ENCODE measurements at places on chromosomes 2 and 18. TPM values are rescaled to one million over a fixed set of nuclear protein-coding genes. Genes with fewer than 3 reads are reported as not detected.

The IL1RL2 gene
- polyA plus RNA-seq = 0.29 TPM

The FKBP7 gene
- not detected for polyA plus RNA-seq

The DRC1 gene
- polyA plus RNA-seq = 0.12 TPM

The CROCC2 gene
- polyA plus RNA-seq = 0.43 TPM

The AFF3 gene
- polyA plus RNA-seq = 3.7 TPM

The PRSS56 gene
- 0.51 TPM for polyA plus RNA-seq

The IL36RN gene
- polyA plus RNA-seq = not detected

The POTEI gene
- polyA plus RNA-seq = 0.13 TPM

The USP37 gene
- polyA plus RNA-seq = 11.0 TPM

The ACTR2 gene
- 127 TPM for polyA plus RNA-seq

The NYAP2 gene
- polyA plus RNA-seq = not detected

The CAD gene
- polyA plus RNA-seq = 27.6 TPM

The INPP5D gene
- polyA plus RNA-seq = 5.0 TPM

The PECR gene
- 6.4 TPM for polyA plus RNA-seq

The KATNAL2 gene
- not detected for polyA plus RNA-seq

The LHCGR gene
- not detected for polyA plus RNA-seq

The C2orf72 gene
- polyA plus RNA-seq = 0.34 TPM
